Astrocyte (in vitro differentiated cells and primary cell): ENCODE measurements at places on chromosomes 12 and 14. TPM values are rescaled to one million over a fixed set of nuclear protein-coding genes. Genes with fewer than 3 reads are reported as not detected.

- peak; percentile 38 for DNase-seq
Measured at GRCh38 chr12:30847259-30847658, 79.3 kb upstream of the TSPAN11 start.

DNA sequence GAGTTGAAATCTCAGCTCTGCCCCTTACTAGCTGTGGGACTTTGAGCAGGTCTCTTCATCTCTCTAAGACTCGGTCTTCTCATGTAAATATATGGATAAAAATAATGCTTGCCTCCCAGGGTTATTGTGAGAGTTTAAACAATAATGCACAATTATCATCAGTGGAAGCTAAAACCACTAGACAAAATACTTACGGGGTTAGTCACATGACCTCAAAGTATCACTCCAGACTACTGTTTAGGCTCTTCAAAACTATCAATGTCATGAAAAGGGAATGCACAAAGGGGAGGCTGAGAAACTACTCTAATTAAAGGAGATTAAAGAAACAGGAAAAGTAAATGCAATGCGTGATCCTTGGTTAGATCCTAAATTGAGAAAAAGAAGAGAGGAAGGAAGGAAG, 24.5 kb upstream of the TSPAN11 start:
- peak; percentile 29 for DNase-seq

DNA sequence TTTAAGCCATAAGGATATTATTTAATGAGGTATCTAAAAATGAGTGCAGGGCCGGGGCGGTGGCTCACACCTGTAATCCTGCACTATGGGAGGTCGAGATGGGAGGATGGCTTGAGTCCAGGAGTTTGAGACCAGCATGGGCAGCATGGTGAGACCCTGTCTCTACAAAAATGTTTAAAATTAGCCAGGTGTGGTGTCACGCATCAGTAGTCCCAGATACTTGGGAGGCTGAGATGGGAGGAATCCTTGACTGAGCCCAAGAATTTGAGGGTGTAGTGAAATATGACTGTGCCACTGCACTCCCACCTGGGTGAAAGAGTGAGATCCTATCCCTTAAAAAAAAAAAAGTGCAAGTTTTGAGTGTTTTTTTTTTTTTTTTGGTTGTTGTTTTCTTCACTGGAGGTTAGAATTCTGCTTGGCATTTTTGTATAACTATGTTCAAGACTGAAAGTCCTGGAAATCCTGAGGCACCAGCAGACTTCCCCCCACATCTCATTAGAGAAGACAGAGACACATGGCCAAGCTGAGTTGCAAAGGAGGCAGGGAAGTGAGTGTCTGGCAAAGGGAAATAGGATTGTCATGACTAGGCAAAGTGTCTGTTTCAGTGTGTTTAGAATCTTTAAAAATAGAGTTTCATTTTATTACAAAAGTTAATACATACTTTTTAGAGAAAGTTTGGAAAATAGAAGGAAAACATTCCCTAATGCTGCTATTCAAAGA, 53.5 kb upstream of the DUSP6 start:
- DNase-seq, result no peak

- peak; percentile 63 for DNase-seq
Measured at GRCh38 chr12:102539651-102540553, 59.5 kb upstream of the IGF1 start.

DNA sequence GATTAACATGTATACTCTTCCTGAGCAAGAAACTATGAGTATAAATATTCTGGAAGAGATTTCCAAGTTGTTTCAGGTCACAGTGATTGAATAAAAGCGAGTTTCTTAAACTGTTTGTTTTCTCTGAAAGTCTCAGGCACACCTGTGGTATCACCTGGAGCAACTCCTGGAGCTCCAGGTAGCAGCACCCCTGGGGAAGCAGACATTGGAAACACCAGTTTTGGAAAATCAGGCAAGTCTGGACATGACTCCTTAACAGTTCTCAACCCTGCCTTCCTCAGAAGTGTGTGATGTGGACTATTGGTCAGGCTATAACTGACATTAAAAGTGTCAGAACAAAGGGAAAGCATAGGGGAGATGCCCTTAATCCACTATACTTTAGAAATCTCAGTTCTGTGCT, 217.6 kb upstream of the CNTN1 start:
- no peak for DNase-seq

- no peak for DNase-seq
Measured at GRCh38 chr12:129304529-129304928, 451.3 kb downstream of the GLT1D1 start.

DNA sequence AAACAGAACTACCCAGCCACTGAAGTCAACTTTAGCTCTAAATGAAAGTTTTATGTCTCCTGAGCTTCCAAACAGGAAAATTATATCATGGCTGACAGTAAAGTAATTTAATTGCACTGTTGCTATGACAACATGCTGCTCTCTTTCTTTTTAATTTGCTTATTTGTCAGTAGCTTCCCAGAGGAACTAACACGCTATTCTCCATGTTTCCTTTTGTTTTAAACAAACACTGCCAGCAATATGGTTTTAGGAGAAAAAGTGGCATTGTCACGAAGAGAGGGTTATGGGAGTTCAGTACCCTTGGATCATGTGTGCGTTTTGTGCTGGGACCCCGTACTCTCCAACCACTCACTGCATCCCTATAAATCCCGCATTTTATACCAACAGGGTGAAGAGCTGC, 1.9 kb downstream of the FOXN3 start:
- no peak for DNase-seq

DNA sequence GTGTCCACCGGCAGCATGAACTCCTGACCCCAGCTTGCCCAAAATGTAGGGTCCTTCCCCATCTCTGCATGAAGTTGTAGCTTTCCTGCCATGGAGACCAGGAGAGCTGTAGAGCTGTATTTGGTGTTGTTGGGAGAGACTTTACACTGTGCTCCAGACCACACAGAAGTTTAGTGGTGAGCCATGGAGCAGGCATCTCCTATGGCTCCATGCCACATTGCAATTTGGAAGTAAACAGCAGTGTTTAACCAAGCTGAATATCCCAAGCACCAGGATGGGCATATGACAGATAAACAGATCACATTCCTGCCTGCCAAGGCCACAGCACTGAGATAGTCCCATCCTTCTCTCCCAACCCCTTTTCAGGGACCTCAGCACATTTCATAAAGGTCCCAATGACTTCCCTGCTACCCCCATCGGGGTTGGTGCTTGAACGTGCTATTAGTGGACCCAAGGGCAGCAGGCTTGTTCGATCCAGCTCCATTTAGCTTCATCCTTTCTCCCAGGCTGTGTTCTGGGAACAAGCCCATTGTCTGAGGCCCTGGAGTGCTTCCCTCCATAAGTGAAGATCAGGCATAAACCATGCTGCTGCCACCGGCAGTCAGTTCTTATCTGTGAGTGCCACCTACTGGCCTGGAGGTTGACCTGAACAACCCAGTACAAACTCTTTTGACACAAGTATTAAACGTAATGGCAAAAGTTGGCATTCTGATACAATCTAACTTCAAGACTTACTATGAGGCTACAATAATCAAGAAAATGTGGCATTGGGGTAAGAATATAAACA, 172.3 kb upstream of the ATXN7L3B start:
- peak; percentile 28 for DNase-seq

DNA sequence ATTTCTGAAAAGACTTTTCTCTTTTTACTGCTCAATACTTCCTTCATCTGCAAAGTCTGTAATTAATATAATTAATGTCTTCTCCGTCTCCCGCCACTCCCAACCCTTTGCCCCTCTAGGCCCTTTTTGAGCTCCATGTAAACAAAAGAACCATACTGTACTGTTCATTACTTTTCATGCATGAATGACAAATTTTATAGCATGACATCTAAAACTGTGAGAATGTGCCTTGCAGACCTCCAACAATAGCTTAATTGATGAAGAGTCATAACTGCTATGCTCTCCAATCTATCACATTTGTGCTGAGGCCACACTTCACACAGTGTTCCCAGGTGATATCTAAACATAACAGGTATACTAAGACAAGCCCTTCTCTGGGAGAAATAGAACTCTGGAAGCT, 1122.7 kb upstream of the ATXN7L3B start:
- no peak for DNase-seq

DNA sequence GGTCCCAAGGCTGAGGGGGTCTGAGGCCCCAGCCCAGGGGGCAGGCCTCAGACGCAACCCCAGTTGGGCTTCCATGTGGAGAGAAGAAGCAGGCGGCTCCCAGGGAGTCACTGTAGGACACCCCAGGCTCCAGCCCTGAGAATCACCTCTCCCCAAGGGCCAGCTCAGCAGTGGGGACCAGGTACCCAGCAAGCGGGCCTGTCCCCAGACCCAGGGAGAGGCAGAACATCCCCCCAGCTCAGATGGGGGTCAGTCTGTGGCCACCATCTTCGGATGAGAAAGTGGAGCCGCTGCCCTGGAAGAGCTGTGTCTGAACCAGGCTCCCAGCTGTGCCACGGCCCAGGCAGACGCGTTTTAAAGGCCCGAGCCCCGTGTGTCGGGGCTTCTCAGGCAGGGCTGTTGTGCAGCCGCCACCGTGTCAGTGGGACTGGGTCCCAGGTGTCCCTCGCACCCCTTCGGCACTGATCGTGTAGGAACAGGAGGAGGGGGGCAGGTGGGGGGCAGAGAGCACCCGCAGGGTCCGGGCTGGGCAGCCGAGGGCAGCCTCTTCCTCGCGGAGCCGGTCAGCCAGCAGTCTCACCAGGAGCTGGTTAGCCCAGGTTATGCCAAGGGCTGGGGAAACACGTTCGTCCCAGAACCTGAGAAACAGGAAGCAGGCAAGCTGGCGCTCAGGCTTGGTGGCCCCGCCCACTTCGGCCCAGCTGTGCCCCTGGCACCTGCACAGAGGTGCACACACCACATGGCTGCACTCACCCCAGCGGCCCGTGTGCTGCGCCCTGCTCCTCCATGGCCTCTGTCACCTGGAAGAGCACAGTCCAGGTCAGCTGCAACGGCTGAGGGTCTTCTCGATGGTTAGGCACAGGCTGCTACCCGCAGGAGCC, 16.6 kb downstream of the XRCC3 start:
- no peak for DNase-seq

DNA sequence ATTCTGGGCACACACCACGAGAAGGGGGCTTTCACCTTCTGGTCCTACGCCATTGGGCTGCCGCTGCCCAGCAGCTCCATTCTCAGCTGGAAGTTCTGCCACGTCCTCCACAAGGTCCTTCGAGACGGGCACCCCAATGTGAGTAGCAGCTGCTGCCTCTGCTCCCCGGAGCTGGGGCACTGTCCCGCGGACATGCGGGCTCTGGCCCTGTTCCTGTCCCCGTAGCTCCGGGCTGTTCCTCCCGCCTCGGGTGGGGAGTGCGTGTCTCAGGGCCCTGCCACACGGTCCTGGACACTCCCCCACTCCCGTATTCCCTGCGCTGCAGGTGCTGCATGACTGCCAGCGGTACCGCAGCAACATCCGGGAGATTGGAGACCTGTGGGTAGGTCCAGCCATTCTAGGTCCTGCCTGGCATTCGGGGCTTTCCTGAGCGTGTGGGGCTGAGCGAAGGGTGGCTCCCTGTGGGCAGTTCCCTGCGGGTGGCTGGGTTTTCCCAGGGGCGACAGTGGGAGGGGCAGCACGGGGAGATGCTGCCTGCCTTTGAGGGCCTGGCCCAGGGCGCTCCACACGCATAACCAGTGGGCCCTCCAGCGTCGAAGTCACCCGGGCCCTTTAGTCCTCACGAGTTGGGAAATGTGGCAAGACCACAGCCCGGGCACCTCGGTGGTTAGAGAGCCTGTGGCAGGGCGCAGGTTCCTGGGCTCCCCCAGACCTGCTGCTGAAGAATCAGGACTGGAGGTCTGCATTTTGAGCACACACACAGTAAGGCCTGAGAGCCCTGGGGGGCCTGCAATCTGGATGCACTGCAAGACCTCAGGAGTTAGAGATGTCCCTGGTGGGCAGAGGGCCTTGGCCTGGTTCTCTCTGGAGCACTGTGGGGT, 13.5 kb downstream of the HIP1R start:
- DNase-seq, result no peak

GRCh38 chr12:58592475-58593207, 327.7 kb downstream of the LRIG3 start:
- peak; percentile 44 for DNase-seq

The GRIN2B gene
- 0.50 and 1.4 TPM in 2 replicates for total RNA-seq

The PARP11 gene
- total RNA-seq, result 10.4 and 11.8 TPM in 2 replicates

The ASB2 gene
- 0.25 TPM in 1 of 2 replicates, not detected in the other for total RNA-seq

The FGF23 gene
- total RNA-seq, result not detected in 2 replicates

The CPSF2 gene
- total RNA-seq, result 58.6 and 60.9 TPM in 2 replicates

The OR4E1 gene
- not detected in 2 replicates for total RNA-seq
